ENCODE measurements at places on chromosomes 5 and 9.

- DNase-seq, result peak; percentile 85
Observed at GRCh38 chr9:119963798-119964372, 594.6 kb upstream of the BRINP1 start.

DNA sequence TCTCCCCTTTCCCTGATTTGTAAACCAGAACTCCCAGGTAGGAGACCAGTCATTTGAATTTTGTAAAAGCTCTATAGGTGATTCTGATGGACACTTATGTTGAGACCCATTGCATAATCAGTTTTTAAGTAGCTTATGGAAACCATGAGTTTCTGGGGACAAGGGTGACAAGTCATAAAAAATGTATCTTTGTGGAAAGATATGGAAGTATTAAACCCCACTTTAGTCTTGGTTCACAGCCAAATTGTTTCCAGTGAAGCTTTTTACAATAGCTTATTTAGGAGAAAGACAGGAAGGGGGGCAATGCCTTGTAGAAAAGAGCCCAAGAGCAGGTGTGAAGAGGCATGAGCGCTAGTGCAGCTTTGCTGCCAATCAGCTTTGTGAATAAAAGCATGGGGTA is 453 bp upstream of the CCL28 start:
- DNase-seq, result no peak

GRCh38 chr5:175317872-175318271 is 126.1 kb downstream of the DRD1 start:
- no peak for DNase-seq

DNA sequence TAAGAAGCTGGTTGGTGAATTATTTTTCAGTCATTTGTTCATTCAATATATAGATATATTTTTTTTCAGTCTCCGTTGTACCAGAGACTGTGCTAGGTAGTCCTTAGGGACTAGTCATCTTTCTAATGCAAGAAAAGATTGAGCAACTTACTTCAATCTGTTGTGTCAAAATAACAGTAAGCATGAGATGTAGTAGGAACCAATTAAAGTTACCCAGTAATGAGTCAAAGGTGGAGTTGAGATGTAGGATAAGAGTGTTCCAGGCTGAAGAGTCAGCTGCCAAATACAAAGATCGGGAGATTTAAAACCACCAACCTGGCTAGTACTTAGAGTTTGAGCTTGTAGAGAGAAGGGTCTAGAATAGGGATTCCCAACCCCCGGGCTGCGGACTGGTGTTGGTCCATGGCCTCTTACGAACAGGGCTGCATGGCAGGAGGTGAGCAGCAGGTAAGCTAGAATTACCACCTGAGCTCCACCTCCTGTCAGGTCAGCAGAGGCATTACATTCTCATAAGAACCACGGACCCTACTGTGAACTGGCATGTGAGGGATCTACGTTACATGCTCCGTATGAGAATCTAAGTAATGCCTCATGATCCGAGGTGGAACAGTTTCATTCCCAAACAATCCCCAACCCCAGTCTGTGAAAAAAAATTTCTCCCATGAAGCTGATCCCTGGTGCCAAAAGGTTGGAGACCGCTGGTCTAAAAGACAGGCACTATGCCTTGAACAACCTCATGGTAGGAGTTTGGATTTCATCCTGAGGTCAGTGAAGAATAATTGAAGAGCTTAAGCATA is 1241.5 kb upstream of the WWC1 start:
- no peak for DNase-seq

GRCh38 chr5:173733021-173733420 is 116.6 kb upstream of the BOD1 start:
- no peak for DNase-seq

DNA sequence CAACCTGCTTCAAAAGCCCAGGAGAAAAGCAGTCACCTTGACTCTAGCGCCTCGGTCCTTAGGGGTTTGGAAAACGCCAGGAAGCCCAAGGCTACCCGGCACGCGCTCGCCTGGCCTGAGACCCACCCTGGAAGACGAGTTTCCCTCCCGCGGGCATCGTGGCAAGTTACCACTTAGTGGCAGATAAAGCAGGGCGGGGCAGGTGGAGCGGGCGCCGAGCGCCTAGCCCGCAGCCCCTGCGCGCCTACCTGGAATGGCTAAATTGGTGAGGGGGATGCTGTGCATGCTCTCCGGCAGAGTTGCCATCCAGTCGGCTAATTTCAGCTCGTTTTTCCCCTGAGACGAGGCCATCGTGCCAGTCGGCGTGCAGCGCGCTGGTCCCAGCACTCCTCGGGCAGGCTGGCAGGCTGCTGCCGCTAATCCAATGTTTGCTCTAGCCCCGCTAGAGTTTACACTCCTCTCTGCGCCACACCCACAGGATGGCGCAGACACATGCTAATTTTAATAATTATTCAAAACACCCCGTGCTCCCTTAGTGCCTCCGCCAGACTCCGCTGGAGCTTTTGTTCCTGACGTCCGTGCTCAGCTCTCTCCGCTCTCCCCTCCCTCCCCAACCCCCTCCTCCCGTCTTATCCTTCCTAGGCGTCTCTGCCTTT is at the start of gene PLCXD3:
PLCXD3 (minus strand) TSS at position 426 of the 656 bp plus-strand sequence; CDS start at position 351, 75 bp downstream.
- peak; percentile 81 for DNase-seq

GRCh38 chr9:70079417-70080037 is 35.9 kb downstream of the MAMDC2 start:
- no peak for DNase-seq

GRCh38 chr9:96116275-96117064 is 185.5 kb downstream of the HSD17B3 start:
- DNase-seq, result no peak

- DNase-seq, result no peak
Observed at GRCh38 chr5:21219966-21220365, 1232.0 kb upstream of the CDH18 start.

DNA sequence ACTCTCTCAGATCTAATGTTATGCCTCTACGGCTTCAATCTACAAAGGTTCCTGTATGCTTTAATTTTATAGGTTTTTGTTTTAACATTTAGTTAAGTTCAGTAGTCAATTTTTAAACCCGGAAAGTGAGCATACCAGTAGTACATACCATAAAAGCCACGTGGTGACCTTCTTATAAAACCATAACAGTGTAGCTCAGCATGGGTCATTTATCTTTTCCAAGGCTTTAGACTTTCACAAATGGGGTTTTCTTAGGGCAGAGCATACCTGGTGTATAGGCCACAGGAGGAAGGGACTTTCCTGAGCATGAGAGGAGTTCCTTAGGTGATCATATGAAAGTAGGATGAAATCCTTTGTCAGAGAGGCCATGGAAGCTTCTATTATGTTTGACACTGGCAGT is 23.2 kb downstream of the ECM2 start:
- DNase-seq, result no peak

DNA sequence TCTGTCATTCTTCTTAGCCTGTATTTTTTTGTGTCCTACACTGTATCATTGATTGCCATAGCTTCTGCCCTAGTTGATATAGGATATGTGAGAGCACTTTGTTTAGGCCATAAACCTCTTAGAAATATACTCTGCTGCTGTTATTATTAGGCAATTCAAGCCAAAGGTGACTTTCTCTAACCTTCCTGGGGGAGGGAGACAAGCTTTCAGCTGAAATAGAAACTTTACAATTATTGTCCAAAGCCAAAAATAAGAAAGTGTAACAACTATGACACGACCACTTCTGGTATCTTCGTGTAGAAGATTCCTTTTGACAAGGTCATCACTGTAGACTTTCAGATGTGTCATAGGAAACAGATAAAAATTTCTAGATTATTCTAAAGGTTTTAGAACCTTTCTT is 12.2 kb upstream of the CSNK1A1 start:
- DNase-seq, result no peak

GRCh38 chr5:177133853-177134696 is 502 bp downstream of the NSD1 start:
- no peak for DNase-seq

DNA sequence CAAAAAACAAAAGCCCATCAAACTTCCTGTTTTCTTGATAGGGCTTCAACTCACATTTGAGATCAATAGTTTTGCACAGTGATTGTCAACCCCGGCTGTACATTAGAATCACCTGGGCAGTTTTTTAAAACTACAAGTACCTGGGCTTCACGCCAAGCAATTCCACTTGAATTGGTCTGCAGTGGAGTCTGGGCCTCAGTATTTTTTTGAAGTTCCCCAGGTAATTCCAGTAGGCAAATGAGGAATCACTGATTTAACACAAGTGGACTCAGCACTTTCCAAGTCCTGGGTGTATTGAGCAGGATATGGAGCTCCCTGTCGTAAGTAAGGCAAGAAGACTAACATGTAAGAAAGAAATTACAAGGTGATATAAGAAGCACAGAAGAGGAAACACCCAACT is 14.8 kb upstream of the SMIM15 start:
- DNase-seq, result no peak

GRCh38 chr9:97573482-97574073 is 59.6 kb downstream of the TSTD2 start:
- DNase-seq, result no peak
